ENCODE measurements at places on chromosomes 3 and 15. TPM values are rescaled to one million over a fixed set of nuclear protein-coding genes. Genes with fewer than 3 reads are reported as not detected.
A peak's percentile ranks its signal among the peaks of the same experiment; 100 is the strongest.

NOP10 gene
- 51.4 TPM for total RNA-seq

ACSBG1 gene
- not detected for total RNA-seq

DCLK3 gene
- under 0.01 TPM for total RNA-seq

- H3K27me3 ChIP-seq, result no peaks in the 10 kb centered on the region
- H3K4me1 ChIP-seq, result peaks cover 14% of the 10 kb centered on the region
- no peak overlapping the region for H3K4me3 ChIP-seq
- peak overlapping the region; percentile 58 for H3K27ac ChIP-seq
- peak; percentile 79 for DNase-seq
Measured at GRCh38 chr15:40421246-40422157, 15.9 kb downstream of the IVD start.

GRCh38 chr3:183098536-183099025, 715 bp downstream of the MCCC1 start:
- no peaks in the 10 kb centered on the region for H3K27me3 ChIP-seq
- no peak for DNase-seq
- H3K4me1 ChIP-seq, result peaks cover 6% of the 10 kb centered on the region
- no peaks in the 10 kb centered on the region for H3K36me3 ChIP-seq
- H3K27ac ChIP-seq, result peak overlapping the region; percentile 81
- peak overlapping the region; percentile 92 for H3K4me3 ChIP-seq

DNA sequence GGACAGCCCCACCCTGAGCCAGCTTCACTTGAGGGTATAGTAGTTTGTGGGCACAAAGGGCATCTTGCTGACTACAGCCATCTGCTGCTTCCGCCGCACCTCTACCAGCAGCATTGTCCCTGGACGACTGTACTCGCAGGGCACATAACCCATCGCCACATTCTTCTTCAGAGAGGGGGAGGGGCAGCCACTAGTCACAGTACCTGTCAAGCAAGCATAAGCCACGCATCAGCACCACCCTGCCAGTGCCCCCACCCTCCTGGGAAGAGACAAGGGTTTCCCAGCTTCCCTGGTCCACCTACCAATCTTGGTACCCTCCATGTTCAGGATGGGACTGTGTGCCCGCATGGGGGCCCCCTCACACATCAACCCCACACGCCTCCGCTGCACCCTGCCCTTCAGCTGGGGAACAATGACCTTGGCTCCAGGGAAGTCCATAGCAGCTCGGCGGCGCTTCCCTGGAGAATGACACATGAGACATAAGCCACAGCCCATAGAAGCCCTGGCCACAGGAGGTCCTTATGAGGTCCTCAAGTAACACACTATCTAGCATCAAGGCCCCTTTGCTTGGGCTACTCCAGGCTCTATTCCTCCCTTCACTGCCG, 4.7 kb downstream of the AMT start:
- H3K36me3 ChIP-seq, result no peaks in the 10 kb centered on the region
- H3K4me3 ChIP-seq, result no peak overlapping the region
- H3K27ac ChIP-seq, result no peak overlapping the region
- DNase-seq, result no peak
- H3K27me3 ChIP-seq, result no peaks in the 10 kb centered on the region
- peaks cover 9% of the 10 kb centered on the region for H3K4me1 ChIP-seq

DNA sequence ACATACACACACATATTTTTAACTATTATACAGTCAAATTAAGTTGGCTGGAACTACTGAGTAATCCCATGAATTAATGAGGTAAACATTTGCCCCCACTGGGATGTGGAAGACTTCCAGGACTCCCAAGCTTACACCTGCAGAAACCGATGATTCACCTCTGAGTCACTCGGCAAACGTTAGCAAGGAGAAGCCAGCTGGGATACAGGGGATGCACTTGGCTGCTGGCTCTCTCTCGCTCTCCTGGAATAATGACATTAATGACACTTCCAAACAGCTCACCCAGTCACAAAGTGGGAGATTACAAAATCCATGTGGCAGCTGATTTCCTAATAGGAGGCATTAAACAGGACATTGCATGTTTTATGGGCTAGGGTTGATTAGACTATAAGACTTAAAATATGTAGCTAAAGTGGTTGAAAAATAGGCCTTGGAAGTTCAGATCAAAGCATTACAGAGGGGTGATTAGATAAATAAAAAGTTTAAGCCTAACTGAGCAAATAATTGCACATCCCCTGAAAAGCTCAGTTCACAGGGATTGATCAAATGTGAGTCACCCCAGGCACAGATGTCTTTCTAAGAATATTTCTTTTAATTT, 500.9 kb downstream of the SOX2 start:
- no peaks in the 10 kb centered on the region for H3K27me3 ChIP-seq
- H3K4me3 ChIP-seq, result no peak overlapping the region
- H3K4me1 ChIP-seq, result no peaks in the 10 kb centered on the region
- DNase-seq, result no peak
- no peak overlapping the region for H3K27ac ChIP-seq
- H3K36me3 ChIP-seq, result no peaks in the 10 kb centered on the region

DNA sequence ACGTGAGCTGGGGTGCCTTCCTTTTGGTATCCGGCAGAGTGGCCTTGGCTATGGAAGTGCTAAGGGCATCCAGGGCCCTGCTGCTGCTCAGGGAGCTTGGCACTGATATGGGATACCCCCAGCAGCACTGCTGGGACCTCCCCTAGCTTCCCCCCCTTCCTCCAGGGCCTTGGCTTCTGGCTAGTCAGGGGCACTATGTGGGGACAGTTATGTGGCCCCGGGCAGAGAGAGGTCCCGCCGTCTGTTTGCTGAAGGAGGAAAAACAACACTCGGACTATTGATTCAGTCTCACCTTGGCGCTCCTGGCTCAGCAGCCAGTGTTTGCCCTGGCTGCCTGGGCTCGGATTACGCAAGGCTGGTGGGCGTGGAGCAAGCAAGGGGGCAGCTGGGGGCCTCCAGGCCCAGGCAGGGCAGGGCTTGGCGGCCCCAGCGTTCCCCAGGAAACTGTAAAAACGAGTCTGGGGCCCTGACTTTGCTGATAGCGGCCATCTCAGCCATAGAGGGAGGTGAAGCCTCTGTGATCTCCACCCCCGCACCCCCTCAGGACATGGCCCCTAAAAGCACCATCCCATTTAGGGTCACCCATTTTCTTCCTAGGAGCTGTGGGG, 5.7 kb downstream of the FURIN start:
- no peak for DNase-seq
- peak overlapping the region; percentile 19 for H3K27ac ChIP-seq
- peaks cover 15% of the 10 kb centered on the region for H3K4me1 ChIP-seq
- H3K4me3 ChIP-seq, result no peak overlapping the region

PPARG gene
- total RNA-seq, result 12.8 TPM

DLL4 gene
- 8.5 TPM for total RNA-seq

DNA sequence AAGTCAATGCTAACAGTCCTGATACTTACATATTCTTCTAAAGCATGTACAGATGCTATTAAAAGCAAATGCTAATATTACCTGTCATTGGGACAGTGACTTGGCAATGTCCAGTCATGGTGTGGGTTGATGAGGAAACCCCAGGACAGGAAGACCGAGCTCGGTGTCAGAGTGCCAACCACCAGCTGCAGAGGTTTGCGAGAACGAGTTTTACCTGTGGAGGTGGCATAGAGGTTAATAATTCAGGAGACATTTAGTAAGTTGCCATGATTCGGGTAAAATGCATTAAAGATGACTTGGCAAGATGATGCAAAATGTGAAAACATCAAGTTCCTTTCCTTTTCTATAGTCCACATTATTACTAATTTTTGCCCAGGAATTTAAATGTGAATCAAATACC, 94.5 kb downstream of the ABI3BP start:
- no peak overlapping the region for H3K4me3 ChIP-seq
- no peak for DNase-seq
- no peaks in the 10 kb centered on the region for H3K4me1 ChIP-seq
- H3K36me3 ChIP-seq, result no peaks in the 10 kb centered on the region

GRCh38 chr15:41605566-41605965, 46.6 kb downstream of the TYRO3 start:
- peaks cover 4% of the 10 kb centered on the region for H3K4me1 ChIP-seq
- H3K36me3 ChIP-seq, result no peaks in the 10 kb centered on the region
- no peak overlapping the region for H3K27ac ChIP-seq
- H3K27me3 ChIP-seq, result no peaks in the 10 kb centered on the region
- DNase-seq, result no peak

DNA sequence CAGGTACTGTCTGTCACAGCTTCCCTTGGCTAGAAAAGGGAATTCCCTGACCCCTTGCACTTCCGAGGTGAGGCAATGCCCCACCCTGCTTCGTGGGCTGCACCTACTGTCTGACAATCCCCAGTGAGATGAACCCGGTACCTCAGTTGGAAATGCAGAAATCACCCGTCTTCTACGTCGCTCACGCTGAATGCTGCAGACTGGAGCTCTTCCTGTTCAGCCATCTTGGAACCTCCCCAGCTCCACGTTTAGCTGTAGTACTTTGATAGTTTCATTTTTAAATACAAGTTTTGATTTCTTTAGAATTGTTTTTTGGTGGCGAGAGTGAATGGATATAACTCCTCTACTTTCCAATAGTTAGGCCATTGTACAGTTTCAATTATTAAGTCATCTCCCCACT, 17.8 kb upstream of the HDGFL3 start:
- H3K27me3 ChIP-seq, result no peaks in the 10 kb centered on the region
- H3K4me3 ChIP-seq, result no peak overlapping the region
- H3K27ac ChIP-seq, result no peak overlapping the region
- H3K4me1 ChIP-seq, result no peaks in the 10 kb centered on the region

DNA sequence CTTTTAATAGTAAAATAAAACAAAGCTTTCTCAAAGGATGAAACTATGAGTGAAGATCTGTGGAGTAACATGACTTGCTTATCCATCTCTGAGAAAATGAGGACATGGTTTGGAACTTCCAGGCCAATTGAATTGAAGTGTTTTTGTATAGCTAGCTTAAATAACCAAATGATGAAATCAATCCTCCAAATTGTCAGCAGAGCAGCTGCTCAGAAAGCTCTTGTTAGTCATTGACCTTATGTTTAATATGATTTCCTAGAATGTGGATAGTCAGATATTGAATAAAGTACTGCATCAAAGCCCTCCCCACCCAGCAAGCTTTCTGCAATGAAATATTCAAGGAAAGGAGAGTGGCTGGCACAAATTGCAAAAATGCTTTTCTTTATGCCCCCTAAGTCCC, 437.2 kb downstream of the MFSD1 start:
- H3K4me1 ChIP-seq, result no peaks in the 10 kb centered on the region
- DNase-seq, result no peak
- H3K36me3 ChIP-seq, result no peaks in the 10 kb centered on the region
- H3K27ac ChIP-seq, result no peak overlapping the region
- H3K27me3 ChIP-seq, result no peaks in the 10 kb centered on the region
- H3K4me3 ChIP-seq, result no peak overlapping the region

DNA sequence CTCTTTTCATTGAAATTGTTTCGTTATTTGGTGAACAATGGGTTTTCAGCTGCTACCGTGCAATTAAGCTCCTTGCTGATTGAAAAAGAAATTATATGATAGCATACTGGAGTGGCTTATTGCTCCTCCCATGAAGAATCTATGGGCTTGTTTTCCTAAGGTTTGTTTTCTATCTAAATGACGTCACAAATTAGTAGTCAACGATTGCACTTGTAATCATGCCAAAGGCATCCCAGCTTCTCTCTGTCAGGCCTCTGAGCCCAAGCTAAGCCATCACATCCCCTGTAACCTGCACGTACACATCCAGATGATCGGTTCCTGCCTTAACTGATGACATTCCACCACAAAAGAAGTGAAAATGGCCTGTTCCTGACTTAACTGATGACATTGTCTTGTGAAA, 388.0 kb upstream of the LMCD1 start:
- no peaks in the 10 kb centered on the region for H3K27me3 ChIP-seq
- no peak for DNase-seq
- no peak overlapping the region for H3K27ac ChIP-seq
- no peaks in the 10 kb centered on the region for H3K4me1 ChIP-seq

LINGO1 gene
- 1.7 TPM for total RNA-seq

GRCh38 chr3:22208844-22209243, 457.8 kb upstream of the ZNF385D start:
- no peak for DNase-seq
- no peaks in the 10 kb centered on the region for H3K27me3 ChIP-seq
- H3K27ac ChIP-seq, result no peak overlapping the region
- no peak overlapping the region for H3K4me3 ChIP-seq
- H3K36me3 ChIP-seq, result no peaks in the 10 kb centered on the region

GRCh38 chr3:69249001-69249400, 126.6 kb upstream of the LMOD3 start:
- no peak overlapping the region for H3K27ac ChIP-seq
- no peak overlapping the region for H3K4me3 ChIP-seq
- no peak for DNase-seq
- no peaks in the 10 kb centered on the region for H3K27me3 ChIP-seq

C2CD4B gene
- total RNA-seq, result not detected

GRCh38 chr15:27527490-27528067, 556.6 kb downstream of the GABRG3 start:
- DNase-seq, result no peak
- no peaks in the 10 kb centered on the region for H3K4me1 ChIP-seq
- no peak overlapping the region for H3K27ac ChIP-seq
- no peaks in the 10 kb centered on the region for H3K27me3 ChIP-seq
- H3K36me3 ChIP-seq, result no peaks in the 10 kb centered on the region

- no peaks in the 10 kb centered on the region for H3K27me3 ChIP-seq
- H3K4me3 ChIP-seq, result no peak overlapping the region
- DNase-seq, result no peak
- H3K27ac ChIP-seq, result no peak overlapping the region
- no peaks in the 10 kb centered on the region for H3K36me3 ChIP-seq
Measured at GRCh38 chr3:125059488-125060245, 3.9 kb upstream of the HEG1 start.

ADAMTS9 gene
- total RNA-seq, result 38.6 TPM

DNA sequence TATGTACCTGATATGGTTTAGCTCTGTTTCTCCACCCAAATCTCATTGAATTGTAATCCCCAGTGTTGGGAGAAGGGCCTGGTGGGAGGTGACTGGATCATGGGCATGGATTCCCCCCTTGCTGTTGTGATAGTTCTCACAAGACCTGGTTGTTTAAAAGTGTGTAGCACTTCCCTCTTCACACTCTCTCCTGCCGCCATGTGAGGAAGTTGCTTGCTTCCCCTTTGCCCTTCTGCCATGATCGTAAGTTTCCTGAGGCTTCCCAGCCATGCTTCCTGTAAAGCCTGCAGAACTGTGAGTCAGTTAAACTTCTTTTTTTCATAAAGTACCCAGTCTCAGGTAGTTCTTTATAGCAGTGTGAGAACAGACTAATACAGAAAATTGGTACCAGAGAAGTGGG, 93.1 kb downstream of the C3orf70 start:
- no peak for DNase-seq
- no peak overlapping the region for H3K27ac ChIP-seq
- no peaks in the 10 kb centered on the region for H3K27me3 ChIP-seq
- no peaks in the 10 kb centered on the region for H3K36me3 ChIP-seq

- DNase-seq, result no peak
- H3K27ac ChIP-seq, result no peak overlapping the region
- H3K27me3 ChIP-seq, result no peaks in the 10 kb centered on the region
- H3K4me3 ChIP-seq, result no peak overlapping the region
Measured at GRCh38 chr3:104763007-104763406, 603.7 kb upstream of the ALCAM start.

NR1I2 gene
- total RNA-seq, result 0.48 TPM

Data from ovary (tissue), 10 donors.